NCI-H1436 treated with DMSO at 0.1 percent for 48 hours (cell line): ENCODE measurements at places on chromosomes 6 and 20.
A peak's percentile ranks its signal among the peaks of the same experiment; 100 is the strongest.

DNA sequence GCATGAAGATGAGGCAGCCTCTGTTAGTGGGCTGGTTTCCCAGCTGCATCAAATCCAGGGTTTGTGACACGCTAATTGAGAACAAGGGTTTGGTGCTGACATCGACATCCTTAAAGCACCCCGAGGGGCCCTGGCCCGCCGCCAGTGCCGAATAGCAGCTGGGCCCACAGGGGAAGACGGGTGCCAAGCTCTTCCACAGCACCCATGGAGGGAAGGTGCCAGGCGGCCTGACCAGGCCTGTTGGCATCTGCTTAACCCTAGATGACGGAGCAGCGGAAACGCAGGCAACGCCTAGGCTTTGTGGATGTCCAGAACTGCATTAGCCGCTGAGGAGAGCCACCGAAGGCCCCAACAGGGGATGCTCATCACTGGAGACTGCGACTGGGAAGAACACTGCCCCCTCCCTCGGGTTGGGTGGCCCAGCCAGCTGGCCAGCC, 16.0 kb downstream of the UQCC2 start:
- no peak for DNase-seq

GRCh38 chr20:38092260-38092857, 58.8 kb downstream of the RPRD1B start:
- peak; percentile 33 for DNase-seq

DNA sequence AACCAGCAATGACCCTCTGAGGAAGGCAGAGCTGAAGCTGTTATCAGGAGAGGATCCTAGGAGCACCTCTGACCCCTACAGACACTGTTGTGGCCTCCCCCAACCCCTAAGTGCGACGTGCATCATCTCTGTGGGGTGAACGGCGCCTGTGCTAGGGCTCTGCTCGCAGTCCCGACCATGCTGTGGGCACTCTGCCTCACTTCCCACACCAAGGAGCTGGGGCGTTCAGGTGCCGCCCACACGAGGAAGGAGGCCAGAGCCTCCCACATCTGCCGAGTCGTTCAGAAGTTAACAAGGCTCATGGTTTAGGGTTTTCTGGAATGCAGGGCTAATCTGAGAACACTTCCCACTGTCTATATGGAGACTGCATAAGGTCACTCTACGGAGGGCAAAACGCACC, 62.1 kb downstream of the GINS1 start:
- no peak for DNase-seq

DNA sequence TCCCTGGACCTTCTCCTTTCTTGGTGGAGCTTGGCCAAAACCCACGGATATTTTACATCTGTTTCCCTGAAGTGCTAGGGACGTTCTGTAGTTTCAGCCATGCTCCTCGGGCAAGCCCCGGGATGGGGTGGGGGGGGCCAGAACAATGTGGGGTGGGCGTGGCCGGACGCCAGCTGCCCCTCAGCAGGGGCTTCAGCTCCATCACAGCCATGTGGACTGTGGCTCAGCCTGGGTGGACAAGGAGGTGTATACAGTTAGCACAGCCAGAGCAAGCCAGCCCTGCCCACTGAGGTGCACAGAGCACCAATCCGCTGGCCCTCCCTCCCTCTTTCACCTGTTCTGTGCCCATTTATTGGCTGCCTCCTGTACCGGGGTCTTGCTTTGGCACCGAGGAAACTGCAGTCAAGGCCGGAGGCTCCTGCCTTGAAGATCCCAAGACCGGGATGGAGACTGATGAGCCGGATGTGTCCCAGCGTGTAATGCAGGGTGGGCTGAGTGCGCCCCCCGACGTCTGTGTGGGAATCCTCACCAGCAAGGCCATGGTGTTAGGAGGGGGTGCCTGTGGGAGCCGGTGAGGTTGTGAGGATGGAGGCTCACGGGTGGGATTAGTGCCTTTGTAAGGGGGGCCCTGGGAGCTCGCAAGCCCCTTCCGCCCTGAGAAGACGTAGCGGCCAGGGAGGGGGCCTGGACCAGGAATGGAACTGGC, 28.0 kb downstream of the FRMD1 start:
- DNase-seq: no peak

GRCh38 chr20:47430862-47431588, 70.7 kb upstream of the NCOA3 start:
- DNase-seq: no peak

GRCh38 chr6:156957931-156958547, 180.9 kb downstream of the ARID1B start:
- DNase-seq: no peak

DNA sequence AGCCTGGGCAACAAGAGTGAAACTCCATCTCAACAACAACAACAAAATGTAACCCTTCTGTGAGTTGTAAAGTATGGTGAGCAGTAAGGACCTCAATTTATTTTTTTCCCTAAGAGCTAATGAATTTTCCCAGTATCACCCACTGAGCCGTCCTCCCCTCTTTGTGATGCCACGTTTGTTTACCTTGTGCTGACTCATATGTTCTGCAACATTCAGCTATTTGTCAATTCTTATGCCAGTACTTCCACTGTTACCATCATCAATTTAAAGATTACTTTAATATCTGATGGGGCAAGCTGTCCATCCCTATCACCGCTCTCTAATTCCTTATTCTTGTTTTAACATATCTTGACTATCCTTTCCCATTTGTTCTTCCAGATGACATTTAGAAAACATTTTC, 37.5 kb downstream of the MAK start:
- DNase-seq: no peak
